LHCN-M2 (cell line): ENCODE measurements at places on chromosomes 5 and 9. TPM values are rescaled to one million over a fixed set of nuclear protein-coding genes. Genes with fewer than 3 reads are reported as not detected.

The IL13 gene
- total RNA-seq = not detected in 2 replicates

The GRM6 gene
- total RNA-seq = not detected in 2 replicates

The OBP2B gene
- not detected in 2 replicates for total RNA-seq

The DPH7 gene
- total RNA-seq = 26.4 and 36.6 TPM in 2 replicates

The SLC34A1 gene
- not detected in 2 replicates for total RNA-seq

The ZNF354C gene
- 5.2 and 5.5 TPM in 2 replicates for total RNA-seq

DNA sequence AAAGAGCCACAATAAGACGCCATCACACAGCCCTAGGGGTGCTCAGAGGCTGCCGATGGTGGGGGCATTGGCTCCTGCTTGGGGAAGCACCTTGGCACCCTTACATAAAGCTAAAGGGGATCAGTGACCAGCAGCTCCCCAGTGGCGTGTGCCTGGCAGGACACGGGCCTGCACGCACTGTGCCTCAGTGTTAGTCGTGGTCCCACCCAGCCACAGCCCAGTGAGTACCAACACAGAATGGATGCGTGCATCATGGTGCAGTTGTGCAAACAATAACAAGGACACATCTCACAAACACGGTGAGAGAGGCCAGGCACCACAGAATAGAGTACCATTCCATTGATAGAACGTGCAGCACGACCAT is 103.2 kb downstream of the WNK2 start:
- DNase-seq = no peak

DNA sequence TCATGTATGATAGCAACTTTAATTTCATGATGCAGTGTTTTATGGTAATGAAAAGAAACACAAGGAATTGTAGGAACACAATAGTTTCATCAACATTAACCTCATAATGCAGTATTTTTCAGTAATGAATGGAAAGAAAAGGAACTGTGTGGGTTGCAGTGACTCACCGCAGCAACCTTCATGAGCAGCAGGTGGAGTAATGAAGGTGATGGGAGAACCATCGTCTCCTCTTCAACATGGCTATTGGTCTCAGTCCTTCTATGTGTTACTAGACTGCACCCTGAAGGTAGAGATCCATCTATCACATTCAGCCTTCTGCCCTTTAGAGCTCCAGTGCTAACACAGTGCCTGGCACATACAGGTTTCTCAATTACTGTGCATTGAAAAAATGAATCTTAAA is 58.0 kb downstream of the TMEM215 start:
- no peak for DNase-seq

DNA sequence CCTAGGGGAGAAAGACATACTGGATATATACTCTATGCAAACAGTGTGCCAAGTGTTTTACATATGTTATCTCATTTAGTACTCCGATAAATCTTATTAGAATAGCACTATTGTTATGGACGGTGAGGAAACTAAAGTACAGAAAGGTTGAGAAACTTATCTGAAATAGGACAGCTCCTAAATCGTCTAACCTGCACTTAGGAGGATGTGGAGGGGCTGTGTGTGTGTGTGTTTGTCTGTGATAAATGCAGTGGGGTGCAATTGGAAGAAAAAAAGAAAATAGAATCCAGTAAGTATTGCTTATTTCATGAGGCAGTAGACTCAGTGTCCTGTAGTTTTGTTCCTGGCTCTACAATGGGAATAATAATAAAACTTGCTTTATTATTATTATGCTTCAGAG is 106.4 kb upstream of the IL6ST start:
- no peak for DNase-seq

- DNase-seq = no peak
Observed at GRCh38 chr5:80059354-80059980, 24.3 kb downstream of the THBS4 start.

DNA sequence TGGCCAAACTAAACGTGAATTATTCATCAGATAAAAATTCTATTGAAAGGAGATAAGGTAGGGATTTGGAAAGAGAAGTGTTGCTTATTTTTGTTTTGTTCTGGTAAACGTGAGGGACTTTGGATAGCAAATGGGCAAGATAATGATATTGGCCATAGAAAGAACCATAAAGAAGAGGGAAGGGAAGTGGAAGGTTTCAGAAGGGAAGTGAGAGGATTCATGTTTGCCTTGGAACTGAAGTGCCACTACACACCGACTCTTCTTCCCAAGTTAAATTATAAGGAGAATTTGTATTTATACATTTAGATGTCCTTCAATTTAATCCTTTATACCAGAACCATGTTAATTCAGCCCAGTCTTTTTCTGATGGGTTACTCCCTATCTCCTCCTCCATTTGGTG is 42.1 kb upstream of the TAF11L2 start:
- no peak for DNase-seq

GRCh38 chr5:74974451-74975091 is 77.8 kb downstream of the GCNT4 start:
- no peak for DNase-seq

DNA sequence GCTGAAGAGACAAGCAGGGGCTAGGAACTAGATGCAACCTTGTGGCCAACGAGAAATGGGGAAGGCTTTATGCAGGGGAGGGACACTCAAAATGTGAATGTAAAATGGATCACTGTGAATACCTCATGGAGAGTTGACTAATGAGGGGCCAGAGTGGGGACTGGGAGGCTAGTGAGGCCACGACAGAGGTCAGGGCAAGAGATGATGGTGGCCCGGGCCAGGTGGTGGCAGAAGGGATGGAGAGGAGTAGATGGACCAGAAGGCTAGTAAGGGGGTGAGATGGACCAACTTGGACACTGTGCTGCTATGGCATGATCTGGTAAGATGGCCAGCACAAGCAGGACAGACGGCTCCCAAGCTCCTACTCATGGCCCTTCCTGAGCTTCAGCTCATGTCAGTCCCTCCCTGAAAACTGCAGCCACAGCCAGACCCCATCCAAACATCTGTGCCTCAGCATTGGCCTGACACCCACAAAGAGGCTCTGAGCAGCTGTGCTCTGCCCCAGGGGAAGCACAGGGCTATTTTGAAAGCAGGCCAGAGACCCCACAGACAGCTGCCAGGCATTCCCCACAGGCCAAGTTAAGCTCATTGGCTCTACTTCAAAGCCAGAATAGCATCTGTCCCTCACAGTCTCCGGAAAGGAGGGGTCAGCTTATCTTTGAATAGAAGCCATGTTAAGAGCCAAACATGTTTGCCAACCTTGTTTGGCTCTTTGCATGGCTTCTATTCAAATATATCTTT is 22.1 kb downstream of the P4HA2 start:
- peak; percentile 99 for DNase-seq

- DNase-seq = peak; percentile 96
Observed at GRCh38 chr9:116234081-116234480, 80.5 kb downstream of the PAPPA start.

- DNase-seq = no peak
Observed at GRCh38 chr9:37364751-37365360, 57.6 kb upstream of the GRHPR start.

GRCh38 chr9:134055981-134056461 is 11.8 kb downstream of the BRD3 start:
- peak; percentile 83 for DNase-seq

GRCh38 chr5:174045470-174046025 is at the start of gene NSG2:
TSS of gene NSG2 (plus strand) at chr5:174045706. CDS start at chr5:174046756, 1,050 bp downstream.
- DNase-seq = peak; percentile 70

- no peak for DNase-seq
Observed at GRCh38 chr9:6024035-6024554, 8.7 kb upstream of the RANBP6 start.

DNA sequence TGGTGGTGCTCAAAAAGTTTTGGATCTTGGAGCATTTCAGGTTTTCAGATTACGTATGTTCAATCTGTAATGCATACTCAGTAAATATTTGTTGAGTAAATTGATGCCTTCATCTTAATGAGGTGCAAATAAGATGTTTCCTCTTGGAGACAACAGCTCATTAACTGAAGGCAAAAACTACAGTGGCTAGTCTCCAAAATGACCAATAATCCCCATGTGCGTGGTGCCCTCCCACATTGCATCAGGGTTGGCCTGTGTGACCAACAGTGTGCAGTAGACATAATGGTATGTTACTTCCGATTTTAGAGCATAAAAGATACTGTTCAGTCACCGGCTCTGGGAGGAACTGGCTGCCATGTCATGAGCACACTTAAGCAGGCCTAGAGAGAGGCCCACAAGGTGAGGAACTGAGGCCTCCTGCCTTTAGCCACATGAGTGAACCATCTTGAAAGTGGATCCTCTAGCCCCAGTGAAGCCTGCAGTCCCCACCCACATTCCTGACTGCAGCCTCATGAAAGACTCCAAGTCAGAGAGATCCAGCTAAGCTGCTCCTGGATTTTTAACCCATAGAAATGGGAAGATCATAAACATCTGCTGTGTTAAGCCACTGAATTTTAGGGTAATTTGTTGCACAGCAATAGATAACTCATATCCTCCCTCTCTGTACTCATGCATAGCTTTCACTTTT is 55.7 kb downstream of the LIFR start:
- peak; percentile 59 for DNase-seq

DNA sequence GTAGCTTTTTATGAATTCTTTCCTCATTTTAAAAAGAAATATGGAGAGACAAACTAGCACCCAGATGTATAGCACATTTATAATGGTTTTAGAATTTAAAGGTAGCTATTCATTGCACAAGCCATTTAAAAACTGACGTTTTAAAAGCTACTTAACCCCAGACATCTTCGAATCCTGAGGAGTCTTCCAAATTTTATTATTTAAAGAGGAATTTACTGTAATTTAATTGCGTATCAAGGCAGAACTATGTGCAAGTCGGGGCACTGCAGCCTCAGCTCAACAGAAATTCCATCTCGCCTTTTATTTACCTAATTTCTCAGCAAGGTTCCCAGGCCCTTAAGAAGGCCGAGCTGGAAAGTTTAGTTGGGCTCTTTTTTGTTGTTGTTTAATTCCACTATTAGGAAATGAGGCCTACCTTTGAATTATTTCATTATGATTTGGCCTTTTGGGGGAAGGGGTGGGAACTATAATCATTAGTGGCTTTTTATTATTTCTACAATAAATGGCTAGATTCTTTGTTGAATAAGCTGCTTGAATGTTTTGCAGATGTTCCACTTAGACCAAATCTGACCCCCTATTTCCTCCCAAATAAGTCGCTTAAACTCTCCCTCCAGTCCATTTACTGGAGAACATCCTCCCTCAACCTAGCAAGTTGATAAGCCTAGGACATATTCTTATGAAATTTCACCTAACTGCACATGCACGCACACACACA is 20.2 kb downstream of the NR2F1 start:
- DNase-seq = no peak
